ENCODE measurements at places on chromosomes 1 and 21.

DNA sequence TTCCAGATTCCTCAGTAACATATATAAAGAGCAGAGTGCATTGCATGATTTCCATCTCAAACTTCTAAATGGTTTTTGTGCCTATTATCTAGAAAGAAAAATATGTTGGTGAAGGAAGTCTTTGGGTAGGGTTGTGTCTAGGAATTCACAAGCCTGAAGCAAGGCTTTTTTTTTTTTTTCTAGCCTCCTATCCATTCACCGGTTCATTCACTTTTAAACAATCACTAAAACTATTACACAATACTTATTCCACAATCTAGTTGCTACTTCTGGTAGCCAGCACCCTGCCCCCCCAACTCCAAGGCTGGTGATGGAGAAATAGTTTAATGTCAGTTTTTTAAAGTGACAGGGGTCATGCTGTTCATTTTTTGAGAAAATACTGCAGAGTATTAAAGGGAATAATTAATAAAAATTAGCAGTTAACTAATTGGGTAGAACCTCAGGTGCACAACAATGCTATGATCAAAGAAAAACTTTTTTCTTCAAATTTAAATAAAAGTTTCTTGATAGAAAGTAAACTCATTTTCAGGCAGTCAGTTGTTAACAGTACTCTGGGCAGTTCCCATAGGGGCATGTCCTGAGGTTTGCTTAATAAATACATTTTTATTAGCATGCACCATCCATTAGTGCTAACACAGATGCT, 10.9 kb downstream of the IRF2BP2 start:
- no peak for DNase-seq

- peak; percentile 40 for DNase-seq
These were observed 22.9 kb downstream of the UMODL1 start for GRCh38 chr21:42093991-42094421.

- DNase-seq, result peak; percentile 17
These were observed 30.8 kb downstream of the USP48 start for GRCh38 chr1:21752186-21752585.

DNA sequence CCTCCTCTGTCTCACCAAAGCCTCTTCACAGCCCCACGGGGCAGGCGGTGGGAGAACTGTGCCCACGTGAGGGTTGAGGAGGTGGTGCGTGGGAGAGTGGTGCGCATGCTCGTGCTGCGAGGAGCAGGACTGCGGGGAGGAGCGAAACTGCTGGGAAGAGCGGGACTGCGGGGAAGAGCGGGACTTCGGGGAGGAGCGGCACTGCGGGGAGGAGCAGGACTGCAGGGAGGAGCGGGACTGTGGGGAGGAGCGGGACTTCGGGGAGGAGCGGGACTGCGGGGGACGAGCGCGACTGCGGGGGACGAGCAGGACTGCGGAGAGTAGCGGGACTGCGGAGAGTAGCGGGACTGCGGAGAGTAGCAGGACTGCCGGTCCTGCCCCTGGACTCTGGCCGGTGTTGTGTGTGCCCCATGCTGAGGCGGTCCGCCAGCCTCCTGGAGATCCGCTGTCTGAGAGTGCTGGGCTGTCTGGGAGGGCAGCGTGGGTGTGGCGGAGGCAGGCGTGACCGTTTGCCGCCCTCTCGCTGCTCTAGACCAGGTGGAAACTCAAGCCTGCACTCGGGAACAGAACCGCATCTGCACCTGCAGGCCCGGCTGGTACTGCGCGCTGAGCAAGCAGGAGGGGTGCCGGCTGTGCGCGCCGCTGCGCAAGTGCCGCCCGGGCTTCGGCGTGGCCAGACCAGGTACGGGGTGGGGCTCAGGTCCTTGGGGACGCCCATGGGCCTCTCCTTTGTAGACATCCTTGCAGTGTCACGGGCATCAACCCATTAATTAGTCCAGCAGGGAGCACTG, 24.6 kb downstream of the TNFRSF1B start:
- no peak for DNase-seq

DNA sequence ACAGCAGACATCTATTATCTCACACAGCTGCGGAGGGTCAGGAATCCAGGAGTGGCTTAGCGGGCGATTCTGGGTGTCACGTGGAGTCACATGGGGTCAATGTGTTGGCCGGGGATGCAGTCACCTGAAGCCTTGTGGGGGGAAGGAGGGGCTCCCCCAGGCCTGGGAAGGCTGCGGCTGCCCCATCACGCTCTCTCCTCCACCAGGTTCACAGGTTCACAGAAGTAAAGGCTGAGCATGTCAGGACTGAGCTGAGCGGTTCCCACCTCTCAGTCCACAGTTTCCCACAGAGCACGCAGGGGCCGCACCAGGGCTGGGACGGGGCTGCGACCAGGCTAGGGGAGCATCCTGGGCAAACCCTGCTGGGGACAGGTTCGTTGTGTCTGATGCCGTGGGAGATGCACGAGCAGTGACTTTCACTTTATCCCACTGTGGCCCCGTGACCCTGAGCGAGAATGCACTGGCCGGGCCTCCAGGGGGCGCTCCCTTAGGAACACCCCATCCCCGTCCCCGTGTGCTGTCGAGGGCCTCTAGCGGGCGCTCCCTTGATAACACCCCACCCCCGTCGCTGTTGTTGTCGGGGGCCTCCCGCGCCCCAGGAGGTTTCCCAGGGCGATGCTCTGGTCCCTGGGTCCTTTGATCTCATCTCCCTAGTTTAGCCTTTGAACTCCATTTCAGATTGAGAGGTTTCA, 73.2 kb upstream of the TRAPPC10 start:
- DNase-seq, result peak; percentile 63

DNA sequence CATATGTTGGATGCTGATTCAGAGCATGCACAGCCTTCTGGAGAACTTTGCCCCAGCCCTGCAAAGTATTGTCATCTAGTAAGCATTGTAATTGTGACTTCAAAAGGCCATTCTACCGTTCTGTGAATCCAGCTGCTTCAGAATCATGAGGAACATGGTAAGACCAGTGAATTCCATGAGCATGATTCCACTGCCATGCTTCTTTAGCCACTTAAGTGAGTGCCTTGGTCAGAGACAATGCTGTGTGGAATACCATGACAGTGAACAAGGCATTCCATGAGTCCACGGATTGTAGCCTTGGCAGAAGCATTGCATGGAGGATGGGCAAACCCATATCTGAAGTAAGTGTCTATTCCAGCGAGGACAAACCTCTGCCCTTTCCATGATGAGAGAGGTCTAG, 123.7 kb downstream of the S1PR1 start:
- peak; percentile 48 for DNase-seq

GRCh38 chr1:85158910-85159309, 41.9 kb downstream of the SYDE2 start:
- no peak for DNase-seq

- no peak for DNase-seq
These were observed 16.3 kb downstream of the ACBD6 start for GRCh38 chr1:180486092-180486491.

GRCh38 chr1:198679535-198680173, 40.8 kb downstream of the PTPRC start:
- DNase-seq, result no peak

GRCh38 chr1:62110198-62110817, 84.3 kb upstream of the L1TD1 start:
- DNase-seq, result no peak

GRCh38 chr1:29425631-29426030, 189.3 kb downstream of the PTPRU start:
- no peak for DNase-seq

DNA sequence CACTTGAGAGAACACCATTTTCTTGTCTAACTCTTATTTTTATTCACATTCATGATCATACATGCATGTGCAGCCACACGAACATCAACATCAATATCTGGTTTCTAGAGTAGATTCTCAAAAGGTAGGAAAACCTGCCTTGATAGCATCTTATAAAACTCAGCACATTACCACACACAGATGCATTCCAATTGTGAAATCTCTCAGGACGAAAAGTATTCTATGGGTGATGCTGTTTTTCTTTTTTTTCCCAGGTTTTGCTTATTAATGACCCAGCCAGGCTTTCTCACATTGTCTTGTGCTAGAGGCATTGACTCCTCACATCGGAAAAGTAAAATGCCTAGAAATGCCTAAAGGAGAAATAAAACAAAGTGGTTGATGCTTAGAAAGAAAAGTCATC, 562.8 kb downstream of the KIF26B start:
- peak; percentile 95 for DNase-seq

GRCh38 chr1:168788258-168788657, 59.3 kb upstream of the DPT start:
- no peak for DNase-seq

GRCh38 chr1:18949686-18950400, 6.6 kb downstream of the IFFO2 start:
- peak; percentile 64 for DNase-seq

DNA sequence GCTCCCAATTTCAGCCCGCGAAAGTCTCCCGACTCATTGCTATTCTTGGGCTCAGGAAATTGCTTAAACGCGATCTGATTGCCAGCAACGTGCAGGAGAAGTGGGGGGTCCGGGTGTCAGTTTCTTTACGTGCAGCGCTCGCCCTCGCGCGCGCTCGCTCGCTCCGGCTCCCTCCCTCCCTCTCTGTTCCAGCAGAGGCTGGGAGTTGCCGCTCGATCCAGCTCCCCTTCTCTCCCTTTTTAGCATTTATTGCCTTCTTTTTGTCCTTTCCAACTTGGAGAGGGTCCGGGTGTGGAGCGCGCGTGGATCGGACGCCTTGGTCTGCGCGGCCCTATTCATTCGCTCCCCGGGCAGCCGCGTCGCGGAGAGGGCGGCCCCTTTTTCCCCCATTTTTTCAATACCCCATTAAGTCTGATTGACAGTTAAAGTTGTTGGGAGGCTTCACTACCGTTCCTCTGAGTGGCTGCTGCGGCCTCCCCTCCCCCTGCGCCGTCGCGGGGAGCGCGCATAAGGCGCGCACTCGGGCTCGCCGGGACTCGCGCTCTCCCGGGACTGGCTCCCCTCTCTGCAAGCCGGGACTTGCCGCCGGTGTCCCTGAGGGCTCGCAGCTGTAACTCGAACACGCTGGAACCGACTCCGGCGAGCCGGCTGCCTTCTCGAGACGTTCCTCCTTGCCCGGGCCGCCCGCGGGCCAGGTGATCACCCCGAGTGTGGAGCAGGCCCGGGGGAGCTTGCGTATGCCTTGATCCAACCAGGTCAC, at the start of gene DHRS3:
Gene DHRS3 (minus strand): TSS at position 310 of the 760 bp plus-strand sequence. CDS start 862 bp downstream, outside the sequence.
- DNase-seq, result peak; percentile 77

GRCh38 chr1:32937061-32937460, 27.5 kb downstream of the RNF19B start:
- DNase-seq, result no peak

GRCh38 chr1:186272486-186272885, 102.6 kb downstream of the TPR start:
- DNase-seq, result no peak

DNA sequence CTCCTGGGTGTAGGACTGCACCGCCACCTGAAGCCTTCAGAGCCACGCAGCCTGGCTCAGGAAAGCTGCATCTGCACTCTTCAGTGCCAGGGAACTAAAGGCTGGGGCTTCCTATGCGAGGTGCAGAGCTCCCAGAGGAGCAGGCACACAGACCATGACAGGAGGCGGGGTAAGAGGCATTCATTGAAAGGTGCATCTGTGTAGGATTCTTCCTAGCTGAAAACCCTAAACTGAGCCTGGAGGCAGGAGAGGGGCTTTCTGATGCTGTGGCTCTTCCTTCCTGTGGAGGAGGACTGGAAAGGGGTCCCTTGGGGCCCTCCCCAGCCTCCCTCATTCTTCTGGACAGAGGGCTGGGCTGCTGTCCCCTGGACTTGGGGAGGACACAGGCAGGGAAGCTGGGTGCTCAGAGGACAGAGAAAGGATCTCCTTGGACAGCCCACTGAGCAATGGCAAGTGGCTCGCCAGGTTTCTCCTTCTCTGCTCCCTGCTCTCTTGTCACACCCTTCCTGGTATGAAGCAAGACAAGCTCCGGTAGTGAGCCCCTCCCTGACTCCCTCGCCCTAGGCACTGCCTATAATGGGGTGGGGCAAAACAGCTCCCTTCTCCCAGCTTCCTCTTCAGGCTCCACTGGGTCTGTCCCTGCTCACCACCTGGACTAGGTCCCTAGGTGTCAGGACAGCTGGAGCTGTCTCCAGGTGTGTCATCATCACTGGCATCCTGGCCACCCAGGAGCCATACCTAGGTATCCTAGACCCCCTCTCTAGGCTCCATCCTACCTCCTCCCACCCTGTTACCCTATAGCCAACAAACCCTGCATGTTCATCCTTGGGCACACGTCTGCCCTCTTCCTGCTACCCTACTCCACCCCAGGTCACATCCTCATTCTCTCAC, 20.0 kb downstream of the S100A6 start:
- peak; percentile 50 for DNase-seq

- no peak for DNase-seq
These were observed 7.0 kb downstream of the ENSA start for GRCh38 chr1:150622303-150622975.

DNA sequence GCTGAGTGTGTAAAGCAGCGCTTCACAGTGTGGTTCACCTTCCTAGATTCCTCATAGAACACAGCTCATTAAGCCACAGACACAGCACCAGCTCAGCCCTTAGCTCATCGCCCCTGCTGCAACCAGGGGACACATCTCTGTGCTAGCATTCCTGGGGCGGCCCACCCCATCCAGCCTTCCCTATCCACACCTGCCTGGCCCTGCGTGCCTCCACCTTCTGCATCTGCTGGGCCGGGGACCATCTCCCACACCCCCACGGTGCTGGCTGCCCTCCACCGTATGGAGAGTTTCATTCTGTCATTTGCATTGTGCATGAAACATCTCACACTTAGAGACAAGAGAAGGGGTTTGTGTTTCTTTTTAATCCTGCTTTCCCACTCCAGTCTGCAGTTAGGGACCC, 35.8 kb upstream of the PRSS38 start:
- no peak for DNase-seq

- no peak for DNase-seq
These were observed 38.2 kb downstream of the DDX20 start for GRCh38 chr1:111793923-111794322.

- DNase-seq, result no peak
These were observed 437.5 kb upstream of the VAMP3 start for GRCh38 chr1:7333620-7334019.

GRCh38 chr1:26833432-26834405, 7.2 kb downstream of the ZDHHC18 start:
- no peak for DNase-seq

GRCh38 chr1:16120940-16121410, 34.9 kb downstream of the EPHA2 start:
- DNase-seq, result no peak

- DNase-seq, result no peak
These were observed 74.5 kb downstream of the CLIC6 start for GRCh38 chr21:34743285-34743684.

DNA sequence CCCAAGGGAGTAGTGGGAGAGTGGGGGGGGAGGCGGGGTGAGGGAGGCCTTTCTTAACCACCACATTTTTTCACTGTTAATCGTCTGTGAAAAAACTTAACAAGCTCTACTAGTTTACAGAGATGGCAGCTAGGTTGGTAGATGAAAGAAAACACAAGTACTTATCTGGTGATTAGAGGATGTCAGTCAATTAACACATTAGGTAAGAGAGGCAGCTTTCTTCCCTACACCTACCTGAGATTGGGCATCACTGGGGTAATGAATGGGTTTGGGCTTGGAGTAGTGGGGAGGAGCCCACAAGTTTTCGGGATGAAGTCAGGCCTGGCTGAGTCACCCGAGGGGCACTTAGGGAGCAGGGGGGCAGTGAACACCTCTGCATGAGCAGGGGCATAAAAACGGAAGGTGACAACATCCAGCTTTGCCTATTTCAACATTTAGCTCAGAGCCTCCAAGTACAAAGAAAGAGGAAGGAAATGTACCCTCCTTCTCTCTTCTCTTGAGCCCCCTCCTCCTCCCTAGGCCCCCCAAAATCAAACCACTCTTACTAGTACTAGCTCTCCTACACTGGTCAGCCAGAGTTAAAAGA, 2.5 kb downstream of the LBR start:
- DNase-seq, result no peak

- DNase-seq, result peak; percentile 73
These were observed 13.8 kb upstream of the RIPPLY3 start for GRCh38 chr21:36992671-36993070.

Data from trophoblast cell (in vitro differentiated cells and primary cell).